ENCODE measurements at places on chromosomes 7 and 10. TPM values are rescaled to one million over a fixed set of nuclear protein-coding genes. Genes with fewer than 3 reads are reported as not detected.
A peak's percentile ranks its signal among the peaks of the same experiment; 100 is the strongest.

GRCh38 chr10:116271593-116272439 lies 1.2 kb downstream of the GFRA1 start:
- peak; percentile 53 for DNase-seq

DNA sequence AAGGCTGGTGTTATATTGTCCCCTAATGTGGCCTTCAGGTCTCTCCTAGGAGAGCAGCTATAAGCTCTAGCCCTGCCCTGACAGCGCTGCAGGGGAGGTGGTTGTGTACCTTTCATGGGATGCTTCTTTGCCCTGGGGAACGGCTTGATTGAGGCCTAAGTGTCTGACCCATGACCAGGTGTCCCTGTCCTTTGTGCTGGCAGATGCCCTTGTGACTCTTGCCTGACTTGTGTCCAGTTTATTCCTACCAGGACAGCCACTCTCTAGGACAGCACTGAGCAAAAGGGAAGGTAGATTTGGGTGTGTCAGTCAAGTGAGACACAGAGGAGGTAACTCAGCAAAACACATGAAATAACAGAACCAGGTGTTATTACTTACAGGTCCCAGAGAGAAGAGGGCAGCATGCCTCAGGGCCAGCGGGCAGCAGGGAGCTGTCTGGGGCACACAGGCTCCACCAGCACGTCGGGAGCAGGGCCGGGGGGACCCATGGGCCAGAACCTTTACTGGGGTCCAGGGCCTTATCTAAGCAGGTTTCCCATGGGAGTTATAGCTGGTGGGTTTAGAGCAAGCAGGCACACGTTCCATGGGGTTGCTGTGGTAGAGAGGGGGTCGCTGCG lies 10.7 kb upstream of the CHST15 start:
- DNase-seq: no peak

GRCh38 chr10:48252354-48252650 lies 22.2 kb downstream of the FRMPD2 start:
- DNase-seq: no peak

- no peak for DNase-seq
These were observed 13.1 kb upstream of the GOT1 start for GRCh38 chr10:99443500-99443899.

DNA sequence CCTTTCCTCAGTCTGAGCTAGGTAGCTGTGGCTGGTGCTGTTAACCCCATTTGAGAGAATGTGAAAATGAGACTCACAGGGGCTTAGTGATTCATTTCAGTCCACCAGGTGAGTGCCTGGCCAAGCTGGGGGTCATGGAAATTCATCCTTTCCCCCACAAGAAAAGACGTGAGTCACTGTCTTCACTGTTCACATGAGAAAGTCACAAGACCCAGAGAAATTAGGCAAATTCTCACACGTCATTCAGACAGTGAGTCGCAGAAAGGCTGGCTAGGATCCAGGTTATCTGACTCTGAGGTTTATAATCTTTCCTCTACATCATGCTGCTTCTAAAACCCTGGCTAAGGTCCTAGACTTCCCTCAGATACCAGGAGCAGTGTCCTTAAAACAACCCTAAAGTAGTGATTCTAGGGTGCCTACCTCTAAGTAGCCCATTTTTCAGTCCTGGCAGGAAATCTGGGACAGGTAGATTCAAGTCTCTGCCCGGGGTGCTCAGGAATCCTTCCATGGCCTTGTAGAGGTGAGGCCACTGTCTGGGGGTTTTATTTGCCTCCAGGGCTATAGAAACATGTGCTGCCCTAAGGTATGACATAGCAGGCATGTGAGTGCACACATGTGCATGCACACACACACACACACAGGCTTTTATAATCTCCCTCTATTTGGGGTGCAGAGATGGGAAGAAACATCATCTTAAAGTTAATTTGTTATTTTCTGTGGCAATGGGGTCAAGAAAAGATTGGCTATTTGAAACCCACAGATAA lies 427.9 kb upstream of the CELF2 start:
- DNase-seq: no peak

DNA sequence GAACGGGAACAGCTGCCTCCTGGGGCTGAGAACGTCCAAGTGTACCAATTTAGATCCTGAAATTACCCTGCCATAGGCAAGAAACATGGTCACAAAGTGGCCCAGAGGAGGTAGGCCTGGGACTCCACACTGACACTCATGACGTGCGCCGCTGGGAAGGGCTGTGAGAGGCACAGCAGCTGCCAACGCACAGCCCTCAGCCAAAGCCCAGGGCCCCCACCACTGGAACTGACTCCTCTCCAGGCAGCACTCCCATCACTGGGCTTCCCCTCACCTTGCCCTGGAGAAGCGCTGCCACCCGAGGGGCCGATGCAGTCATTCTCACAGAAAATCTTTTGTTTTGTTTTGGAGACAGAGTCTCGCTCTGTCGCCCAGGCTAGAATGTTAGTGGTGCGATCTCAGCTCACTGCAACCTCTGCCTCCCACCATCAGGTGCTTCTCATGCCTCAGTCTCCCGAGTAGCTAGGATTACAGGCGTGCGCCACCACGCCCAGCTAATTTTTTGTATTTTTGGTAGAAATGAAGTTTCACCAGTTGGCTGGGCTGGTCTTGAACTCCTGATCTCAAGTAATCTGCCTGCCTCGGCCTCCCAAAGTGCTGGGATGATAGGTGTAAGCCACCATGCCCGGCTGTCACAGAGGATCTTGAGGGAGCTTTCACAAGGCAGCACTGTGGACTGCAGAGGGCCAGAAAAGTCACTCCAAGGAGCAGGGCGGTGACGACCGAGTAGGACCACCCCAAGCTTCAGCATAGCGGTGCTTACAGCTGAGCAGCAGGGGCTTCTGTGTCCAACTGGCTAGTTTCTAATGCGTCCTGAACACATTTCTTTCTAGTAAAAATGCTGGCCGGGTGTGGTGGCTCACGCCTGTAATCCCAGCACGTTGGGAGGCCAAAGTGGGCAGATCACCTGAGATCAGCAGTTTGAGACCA lies 13.5 kb downstream of the GUSB start:
- no peak for DNase-seq

GRCh38 chr7:66500087-66500486 lies 128.6 kb upstream of the KCTD7 start:
- DNase-seq: no peak

DNA sequence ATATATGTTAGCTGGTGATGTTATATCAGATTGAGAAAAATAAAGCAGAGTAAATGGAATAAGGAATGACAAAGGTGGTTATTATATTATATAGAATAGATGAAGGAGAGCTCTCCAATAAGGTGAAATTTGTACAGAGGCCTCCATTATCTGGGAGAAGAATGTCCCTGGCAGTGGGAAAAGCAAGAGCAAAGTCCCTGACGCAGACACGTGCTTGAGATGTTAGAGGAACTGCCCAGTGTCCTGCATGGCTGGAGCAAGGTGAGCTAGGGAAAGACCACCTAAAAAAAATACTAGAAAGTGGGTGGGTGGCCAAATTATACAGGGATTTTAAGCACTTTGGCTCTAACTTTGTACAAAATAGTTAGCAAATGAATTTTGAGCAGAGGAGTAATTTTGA lies 120.7 kb downstream of the MDFIC start:
- no peak for DNase-seq

The SLC26A3 gene
- not detected for total RNA-seq

The ARHGAP21 gene
- total RNA-seq: 140 TPM
